GM19239 (cell line): ENCODE measurements at places on chromosomes 4 and X.

DNA sequence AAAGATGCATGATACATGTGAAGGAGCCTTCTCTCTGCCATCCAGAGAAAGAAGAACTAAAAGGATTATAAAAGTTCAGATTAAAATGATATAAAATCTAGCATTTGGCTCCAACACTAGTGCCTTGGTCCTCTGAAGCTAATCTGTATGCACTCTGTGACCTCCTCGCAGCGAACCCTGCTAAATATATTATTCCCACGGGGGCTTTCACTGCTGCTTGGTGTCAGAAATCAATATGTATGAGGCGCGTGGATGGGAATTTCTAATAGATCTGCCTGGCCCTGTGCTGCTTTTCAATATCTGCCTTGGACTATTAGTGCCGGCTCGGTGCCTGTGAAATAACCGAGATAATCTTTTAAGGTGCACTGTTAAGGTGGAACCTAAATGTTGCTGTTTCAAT, 69.7 kb downstream of the CXXC4 start:
- no peak for DNase-seq

GRCh38 chrX:107537815-107538214, 88.4 kb downstream of the FRMPD3 start:
- no peak for DNase-seq

DNA sequence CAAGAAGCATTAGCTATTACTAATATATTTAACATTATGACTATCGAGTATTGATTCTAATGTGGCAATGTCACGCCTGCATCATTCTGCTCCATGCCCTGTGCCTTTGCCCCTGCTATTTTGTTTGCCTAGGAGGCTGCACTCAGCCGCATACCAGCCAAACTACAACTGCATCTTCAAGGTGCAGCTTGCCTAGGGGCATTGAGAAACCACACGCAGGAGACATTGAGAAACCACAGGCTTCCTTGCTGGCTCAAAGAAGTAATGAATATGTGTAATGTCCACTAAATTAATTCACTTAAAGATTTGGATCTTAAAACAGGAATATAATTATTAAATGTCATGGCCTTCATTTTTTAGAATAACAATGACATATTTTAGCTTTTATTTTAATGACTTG, 683.6 kb upstream of the TENM3 start:
- DNase-seq, result no peak

- DNase-seq, result no peak
Measured at GRCh38 chr4:189293459-189293858, 647.2 kb upstream of the FRG1 start.

GRCh38 chr4:32192363-32192762, 1472.2 kb downstream of the PCDH7 start:
- no peak for DNase-seq
